ENCODE measurements at places on chromosomes 1 and 21. TPM values are rescaled to one million over a fixed set of nuclear protein-coding genes. Genes with fewer than 3 reads are reported as not detected.

Gene CASP9
- 5.5 TPM for total RNA-seq

Gene BMP8B
- total RNA-seq: 0.51 TPM

Gene CLDN19
- not detected for total RNA-seq

Gene RXFP4
- total RNA-seq: not detected

Gene ADCY10
- not detected for total RNA-seq

Gene NBPF11
- total RNA-seq: 2.6 TPM

Gene RAVER2
- 10.3 TPM for total RNA-seq

Gene RASSF5
- 1.5 TPM for total RNA-seq

Gene LRRC71
- not detected for total RNA-seq

Gene ADGRL4
- 0.11 TPM for total RNA-seq

Gene CELA3B
- total RNA-seq: not detected

Gene UBE2U
- not detected for total RNA-seq

Gene OLFML2B
- total RNA-seq: 0.29 TPM

Gene AGTRAP
- total RNA-seq: 42.9 TPM

Gene CD1C
- total RNA-seq: not detected

Gene TPTE
- 5.9 TPM for total RNA-seq

Gene KIF14
- 22.1 TPM for total RNA-seq

Gene GPR161
- total RNA-seq: 8.8 TPM

Gene NR1I3
- total RNA-seq: not detected

Gene FMOD
- 0.03 TPM for total RNA-seq

Gene LCE3D
- total RNA-seq: not detected

Gene SLC19A1
- 16.3 TPM for total RNA-seq

Gene CA6
- total RNA-seq: not detected

Gene CELA2B
- total RNA-seq: not detected

Gene MYOG
- not detected for total RNA-seq

Gene CALML6
- not detected for total RNA-seq

Gene CACNA1S
- total RNA-seq: not detected

Gene SPOCD1
- 86.6 TPM for total RNA-seq

Gene EDARADD
- total RNA-seq: 6.0 TPM

Gene SLAMF1
- total RNA-seq: not detected

Gene AGBL4
- total RNA-seq: not detected

Gene CFAP57
- not detected for total RNA-seq

Gene HFM1
- total RNA-seq: 2.0 TPM

Gene SAMD11
- total RNA-seq: 29.0 TPM

Gene NPHS2
- total RNA-seq: not detected

Gene PPM1J
- total RNA-seq: 0.06 TPM

Gene FASLG
- not detected for total RNA-seq

Gene FAAH
- total RNA-seq: 3.8 TPM

Gene PBXIP1
- total RNA-seq: 10.5 TPM

Gene FCMR
- 0.23 TPM for total RNA-seq

Gene SNX27
- 13.2 TPM for total RNA-seq

Gene NUAK2
- 12.4 TPM for total RNA-seq

Gene RIMKLA
- total RNA-seq: 3.7 TPM

Gene AUNIP
- 9.4 TPM for total RNA-seq

Gene UTP25
- 14.0 TPM for total RNA-seq

Gene MSH4
- total RNA-seq: 0.34 TPM

Measured in Daoy (cell line).